ENCODE measurements at places on chromosomes 5 and 9. TPM values are rescaled to one million over a fixed set of nuclear protein-coding genes. Genes with fewer than 3 reads are reported as not detected.

DNA sequence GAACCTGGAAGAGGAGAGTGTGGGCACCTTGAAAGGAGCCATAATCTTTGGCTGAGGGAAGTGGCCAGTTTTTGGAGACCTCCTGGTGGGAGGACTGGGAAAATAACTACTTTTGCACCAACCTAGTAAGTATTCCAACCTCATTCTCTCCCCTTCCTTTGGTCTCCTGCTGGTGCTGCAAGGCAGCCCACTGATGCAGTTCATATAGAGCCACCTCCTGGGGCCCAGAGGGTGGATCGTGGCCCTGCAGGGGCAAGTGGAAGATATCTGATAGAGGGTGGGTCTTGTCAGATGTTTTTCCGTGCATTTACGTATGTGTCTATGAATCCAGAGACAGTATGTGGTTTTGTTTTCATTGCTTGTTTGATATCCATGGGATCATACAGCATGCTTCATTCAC is 172.8 kb upstream of the PITX1 start:
- DNase-seq: no peak

DNA sequence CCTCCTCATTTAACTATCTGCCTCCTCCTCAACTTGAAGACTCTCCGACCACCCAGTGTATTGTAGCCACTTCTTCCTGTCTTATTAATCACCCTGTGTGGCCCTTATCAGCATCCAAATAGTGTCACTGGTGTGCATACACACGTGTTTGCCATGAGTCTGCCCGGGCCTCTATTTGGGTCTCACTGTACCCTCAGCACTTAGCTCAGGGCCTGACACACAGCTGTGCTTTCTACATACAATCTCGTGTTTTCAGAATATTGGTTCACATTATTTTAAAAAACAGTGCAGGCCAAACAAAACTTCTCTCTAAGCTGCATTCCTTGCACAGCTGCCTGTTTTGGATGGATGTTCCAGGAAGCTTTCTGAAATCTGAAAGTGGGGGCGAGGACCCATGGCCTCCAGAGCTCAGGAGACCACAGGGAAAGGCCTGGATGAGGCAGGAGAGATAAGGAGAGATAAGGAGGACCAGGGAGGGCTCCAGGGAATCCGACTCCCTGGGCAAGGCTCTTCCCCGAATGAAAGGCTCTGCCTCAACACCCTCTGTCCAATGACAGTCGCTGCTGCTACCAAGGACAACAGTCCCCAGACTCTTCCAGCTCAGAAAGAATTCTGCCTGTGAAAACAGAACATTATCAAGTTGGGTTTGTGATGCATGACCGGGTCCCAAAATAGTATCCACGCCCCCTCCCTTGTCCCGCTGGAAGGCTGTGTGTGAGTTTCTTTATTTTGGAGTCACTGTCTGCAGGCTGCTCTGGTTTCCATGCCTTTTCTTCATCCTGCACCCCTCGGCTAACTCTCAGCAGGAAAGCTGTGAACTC is 255.6 kb downstream of the NSG2 start:
- DNase-seq: no peak

CAVIN4 gene
- 0.71 TPM for polyA plus RNA-seq

GRCh38 chr5:16378762-16379161 is 86.8 kb downstream of the ZNF622 start:
- no peak for DNase-seq

DNA sequence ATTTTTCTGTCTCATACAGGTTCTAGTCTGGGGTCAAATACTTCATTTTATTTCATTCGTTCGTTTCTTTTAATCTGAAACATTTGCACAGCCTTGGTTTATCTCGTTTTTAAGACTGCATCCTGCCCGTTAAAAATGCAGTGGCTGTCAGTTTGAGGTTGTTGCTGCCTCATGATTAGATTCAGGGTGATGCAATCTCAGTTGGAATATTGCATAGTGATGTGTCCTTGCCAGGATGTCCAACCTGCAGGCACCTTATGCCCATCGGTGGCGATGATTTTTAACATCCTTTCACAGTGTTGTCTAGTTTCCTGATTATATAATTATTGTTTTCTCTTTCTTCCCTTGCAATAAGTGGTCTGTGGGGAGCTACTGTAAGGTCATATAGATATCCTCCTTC is 45.1 kb downstream of the SH3GL2 start:
- DNase-seq: no peak

GRCh38 chr5:150431574-150431973 is 18.0 kb downstream of the RPS14 start:
- DNase-seq: no peak

GRCh38 chr9:9538766-9539165 is 1074.0 kb downstream of the PTPRD start:
- no peak for DNase-seq

- DNase-seq: no peak
Measured at GRCh38 chr5:34932947-34933346, 3.6 kb downstream of the DNAJC21 start.

- no peak for DNase-seq
Measured at GRCh38 chr9:4537581-4537980, 47.3 kb downstream of the SLC1A1 start.

- DNase-seq: no peak
Measured at GRCh38 chr9:35908504-35909125, 675 bp upstream of the SPAAR start.

- DNase-seq: no peak
Measured at GRCh38 chr9:110808599-110808980, 140.0 kb downstream of the MUSK start.

GRCh38 chr5:65338606-65339151 is 143.0 kb downstream of the ADAMTS6 start:
- no peak for DNase-seq

AJM1 gene
- 0.26 TPM for polyA plus RNA-seq

- DNase-seq: no peak
Measured at GRCh38 chr9:4970970-4971641, 14.0 kb upstream of the JAK2 start.

ANGPTL2 gene
- 108 TPM for polyA plus RNA-seq

DNA sequence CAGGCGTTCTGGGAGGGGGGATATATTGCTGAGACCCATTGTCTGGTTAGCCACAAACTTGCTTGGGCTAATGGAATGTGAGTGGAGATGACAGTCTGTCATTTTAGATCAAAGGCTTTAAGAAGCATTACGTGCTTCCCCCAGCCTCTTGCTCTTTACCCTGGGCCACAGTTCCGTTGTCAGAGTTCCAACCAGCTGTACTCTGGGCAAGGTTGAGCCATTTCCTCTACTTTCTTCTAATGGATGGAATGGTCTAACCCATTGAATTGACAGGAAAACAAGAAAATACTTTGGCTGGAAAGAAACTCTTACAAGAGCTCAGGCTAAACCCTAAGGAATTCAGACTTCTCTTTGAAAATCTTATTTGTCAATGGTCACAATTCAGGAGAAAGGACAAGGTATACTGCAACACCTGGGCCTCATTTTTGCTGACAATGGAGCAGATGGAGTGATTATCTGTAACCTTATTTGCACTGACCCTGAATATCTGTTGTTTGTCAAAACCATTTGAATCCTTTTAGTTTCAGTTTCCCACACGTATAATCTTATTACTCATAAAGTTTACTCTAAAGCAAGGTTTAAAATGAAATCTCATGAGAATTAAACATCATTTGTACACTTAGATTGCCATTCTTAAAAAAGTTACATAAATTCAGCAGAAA is 231.4 kb downstream of the PDE4D start:
- no peak for DNase-seq

TMEFF1 gene
- polyA plus RNA-seq: 0.45 TPM

SPINK4 gene
- not detected for polyA plus RNA-seq

GRCh38 chr9:5425006-5425628 is 12.6 kb downstream of the PLGRKT start:
- DNase-seq: no peak

- no peak for DNase-seq
Measured at GRCh38 chr5:180160789-180161188, 48.2 kb downstream of the RASGEF1C start.

DNA sequence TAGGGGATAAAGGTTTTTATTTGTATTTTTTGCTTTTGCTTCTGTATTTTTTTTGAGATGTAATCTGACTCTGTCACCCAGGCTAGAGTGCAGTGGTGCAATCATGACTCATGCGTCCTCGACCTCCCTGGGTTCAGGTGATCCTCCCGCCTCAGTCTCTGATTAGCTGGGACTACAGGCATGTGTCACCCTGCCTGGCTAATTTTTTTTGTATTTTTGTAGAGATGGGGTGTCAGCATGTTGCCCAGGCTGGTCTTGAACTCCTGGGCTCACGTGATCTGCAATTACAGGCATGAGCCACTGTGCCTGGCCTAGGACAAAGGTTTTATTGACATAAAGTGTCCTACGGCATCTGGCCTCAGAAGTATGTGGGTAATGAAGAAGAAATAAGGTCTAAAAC is 297.1 kb upstream of the C9orf72 start:
- DNase-seq: no peak

DNA sequence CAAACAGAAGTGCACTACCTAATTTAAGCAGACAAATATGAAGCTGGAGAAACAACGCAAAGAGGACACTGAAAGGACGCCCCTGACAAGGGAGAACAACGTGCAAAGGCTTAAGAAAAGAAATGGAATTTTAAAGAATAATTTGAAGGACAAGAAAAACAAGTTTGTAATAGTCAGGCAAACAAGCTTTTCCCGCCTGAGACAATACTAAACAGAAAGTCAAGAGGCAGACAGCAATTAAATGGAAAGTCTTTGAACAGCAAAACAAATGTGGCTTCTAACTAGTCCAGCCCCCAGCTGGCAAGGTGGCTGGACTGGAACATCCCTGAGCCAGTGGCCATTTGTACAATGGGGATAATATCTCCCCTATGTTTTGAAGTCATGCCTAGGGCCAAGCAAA is 63.3 kb downstream of the SIL1 start:
- no peak for DNase-seq

TXN gene
- 491 TPM for polyA plus RNA-seq

DNA sequence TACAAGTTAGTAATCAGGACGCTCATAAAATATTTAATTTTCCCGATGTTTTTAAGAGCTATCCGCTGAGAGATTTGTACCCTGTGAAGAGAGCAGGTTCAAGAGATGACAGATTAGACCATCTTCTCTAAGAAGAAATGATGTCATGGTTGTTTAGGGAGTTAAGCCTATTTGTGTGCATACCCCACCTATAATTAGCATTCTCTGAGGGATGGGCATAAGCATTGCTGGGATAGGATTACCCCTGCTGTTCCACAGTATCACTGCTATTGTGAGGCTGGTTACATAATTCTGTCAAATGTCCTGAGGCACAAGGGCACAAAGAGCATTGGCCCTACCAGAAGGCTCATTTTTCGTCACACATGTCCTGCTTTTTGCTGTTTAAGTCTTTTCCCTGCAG is 687.0 kb downstream of the CETN3 start:
- no peak for DNase-seq

DNA sequence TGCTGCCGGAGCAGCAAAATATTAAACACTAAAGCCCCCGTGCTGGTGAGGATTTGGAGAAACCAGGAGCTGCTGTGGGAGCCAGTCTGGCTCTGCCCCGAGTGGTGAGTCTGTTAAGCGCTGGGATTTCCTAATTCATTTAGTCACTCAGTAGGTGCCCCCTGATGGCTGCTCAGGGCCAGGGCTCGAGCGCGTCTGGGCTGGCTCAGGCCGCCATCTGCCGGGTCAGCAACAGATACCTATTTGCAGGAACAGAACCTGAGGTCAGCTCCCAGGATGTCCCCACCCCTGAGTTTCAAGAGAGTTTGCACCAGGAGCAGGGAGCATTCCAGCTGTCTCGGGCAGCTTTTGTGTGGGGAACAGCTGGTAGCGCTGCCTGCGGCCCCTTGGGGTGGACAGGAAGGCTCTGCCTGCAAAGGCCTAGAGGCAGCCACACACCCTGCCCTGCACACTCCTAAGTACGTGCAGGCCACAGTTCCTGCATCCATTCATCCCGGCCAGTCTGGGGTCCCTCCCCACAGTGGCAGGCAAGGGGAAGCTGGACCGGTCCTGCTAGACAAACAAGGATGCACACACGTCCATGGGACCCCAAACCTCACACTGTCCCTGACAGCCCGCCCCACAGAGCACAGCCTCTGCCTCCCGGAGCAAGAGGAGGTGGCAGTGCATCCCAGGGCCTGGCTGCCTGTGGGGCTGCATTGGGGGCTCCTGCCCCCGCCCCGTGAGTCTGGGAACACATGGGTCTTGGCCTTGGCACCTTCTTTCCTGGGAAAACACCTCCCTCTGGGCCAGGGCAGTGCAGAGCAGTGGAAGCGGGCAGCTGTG is 83.7 kb downstream of the ADAMTS2 start:
- no peak for DNase-seq

GRCh38 chr5:31383734-31384133 is 148.2 kb downstream of the DROSHA start:
- no peak for DNase-seq

GRCh38 chr9:128192601-128193371 is 1.4 kb upstream of the CIZ1 start:
- DNase-seq: no peak

GRCh38 chr5:150036513-150036912 is 36.0 kb downstream of the HMGXB3 start:
- DNase-seq: peak; percentile 92

MUSK gene
- polyA plus RNA-seq: 0.58 TPM

DNA sequence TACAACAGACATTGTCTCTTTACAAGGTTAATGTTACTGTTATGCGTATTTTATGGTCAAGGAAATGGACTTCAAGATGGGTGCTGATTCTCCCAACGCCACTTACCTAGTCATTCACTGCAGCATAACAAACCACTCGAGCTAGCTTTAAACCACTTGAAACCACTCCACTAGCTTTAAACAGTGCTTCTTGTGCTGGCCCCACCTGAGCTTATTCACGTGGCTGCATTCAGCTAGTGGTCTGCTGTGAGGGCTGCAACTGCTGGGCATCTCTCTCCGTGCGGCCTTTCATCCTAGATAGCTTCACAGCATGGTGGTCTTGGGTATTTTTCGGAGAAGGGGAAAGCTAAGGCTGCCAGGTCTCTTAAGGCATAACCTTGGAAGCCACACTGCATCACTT is 3.5 kb upstream of the HRH2 start:
- DNase-seq: no peak

DNA sequence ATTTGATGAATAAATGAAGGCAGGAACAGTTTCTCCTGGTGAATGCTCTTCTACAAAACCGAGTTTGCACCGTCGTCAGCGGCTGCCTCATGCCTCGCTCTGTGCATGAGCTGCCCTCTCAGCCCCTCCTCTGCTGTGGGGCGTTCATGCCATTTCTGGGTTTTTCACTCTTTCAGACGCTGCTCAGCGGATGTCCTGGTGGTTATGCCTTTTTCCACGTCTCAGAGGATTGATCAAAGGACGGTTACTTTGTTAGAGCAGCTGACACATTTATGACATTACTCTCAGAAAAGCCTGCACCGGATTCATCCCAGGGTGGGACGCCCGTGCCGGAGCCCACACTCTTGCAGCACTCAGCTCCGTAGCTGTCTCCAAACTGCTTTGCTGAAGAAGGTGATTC is 195.9 kb upstream of the PPP1R26 start:
- no peak for DNase-seq
